NCI-H2081 (cell line): ENCODE measurements at places on chromosomes 4 and X.

GRCh38 chr4:2484993-2485392 is 16.1 kb downstream of the RNF4 start:
- DNase-seq, result no peak

DNA sequence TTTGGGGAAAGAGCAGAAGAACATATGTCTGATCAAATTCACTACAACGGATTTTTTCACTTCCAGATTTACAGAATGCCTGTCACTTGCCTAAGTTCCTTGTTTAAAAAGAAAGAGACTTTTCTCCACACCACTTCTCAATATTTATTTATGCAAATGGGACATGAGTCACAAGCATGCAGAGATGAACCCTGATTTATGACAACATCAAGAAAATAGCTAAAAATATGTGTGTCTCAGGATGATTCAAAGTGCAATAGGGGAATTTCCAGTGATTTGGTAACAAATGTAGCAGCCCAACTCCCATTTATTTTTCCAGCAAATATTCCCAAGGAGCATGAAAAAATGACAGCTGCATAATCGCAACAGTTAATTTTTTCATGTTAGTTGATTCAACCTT is 180.4 kb upstream of the FAT1 start:
- no peak for DNase-seq

GRCh38 chr4:123802082-123802645 is 405.6 kb downstream of the SPRY1 start:
- DNase-seq, result no peak

DNA sequence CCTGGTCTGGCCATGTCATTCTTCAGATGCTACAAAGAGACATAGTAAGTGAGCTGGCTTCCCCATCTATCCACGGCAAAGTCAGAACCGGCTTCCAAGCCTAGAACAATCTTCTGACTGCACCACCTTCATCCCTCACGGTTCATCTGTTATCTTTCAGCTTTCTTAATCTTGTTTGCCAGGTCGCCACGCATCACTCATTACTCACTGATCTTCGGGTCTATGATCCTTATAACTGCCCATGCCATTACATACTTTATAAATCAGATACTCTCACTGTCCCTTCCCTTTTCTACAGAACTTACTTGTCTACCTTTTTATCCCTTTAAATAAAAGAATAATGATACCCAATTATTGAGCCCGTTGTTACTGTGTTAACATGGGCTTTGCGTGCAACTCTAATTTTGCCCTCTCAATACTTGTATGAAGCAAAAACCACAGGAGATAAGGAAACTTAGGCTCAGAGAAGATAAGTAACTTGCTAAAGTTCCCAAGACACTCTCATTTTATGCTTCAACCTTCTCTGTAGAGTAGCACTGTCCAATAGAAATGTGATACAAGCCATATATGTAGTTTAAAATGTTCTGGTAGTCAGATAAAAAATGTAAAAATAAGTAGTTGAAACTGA is 171.7 kb downstream of the AMELX start:
- DNase-seq, result no peak

DNA sequence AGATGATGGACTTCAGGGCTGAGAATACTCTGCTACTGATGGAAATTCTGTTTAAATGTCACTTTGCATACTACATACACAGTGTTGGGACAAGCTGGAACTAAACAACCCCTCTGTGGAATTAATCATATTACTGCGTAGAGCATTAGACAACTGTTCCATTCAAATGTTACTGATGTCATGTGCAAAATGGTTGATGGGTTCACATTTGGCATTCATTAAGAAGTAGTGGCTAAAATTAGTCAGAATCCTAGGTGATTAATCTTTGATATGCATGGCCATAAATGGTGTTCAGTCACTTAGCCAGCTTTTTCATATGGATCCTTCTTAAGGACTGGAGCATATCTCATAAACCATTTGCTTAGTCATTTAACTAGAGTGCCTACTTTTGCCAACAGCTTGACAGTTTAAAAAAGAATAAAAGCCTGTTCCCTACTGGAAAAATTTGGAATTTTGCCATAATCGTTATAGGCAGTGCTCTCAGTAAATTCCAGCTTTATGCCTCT is 105.2 kb downstream of the RNF150 start:
- peak; percentile 49 for DNase-seq

DNA sequence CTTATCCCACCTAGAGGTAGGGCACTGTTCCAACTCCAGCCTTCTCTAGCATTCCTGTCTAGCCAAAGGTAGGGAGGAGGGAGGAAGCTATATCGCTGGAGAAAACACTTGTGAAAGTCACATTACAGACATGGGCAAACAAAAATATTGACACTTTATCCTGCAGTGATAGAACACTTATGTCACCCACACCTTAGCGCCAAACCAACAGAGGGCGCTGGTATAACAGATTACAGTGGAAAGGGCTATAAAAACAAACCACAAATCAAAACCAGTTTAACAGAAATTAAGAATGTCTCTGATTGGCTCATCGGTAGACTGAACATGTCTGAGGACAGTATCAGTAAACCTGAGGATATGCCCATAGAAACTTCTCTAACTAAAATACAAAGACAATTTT is 451.3 kb downstream of the TLL1 start:
- DNase-seq, result peak; percentile 50

DNA sequence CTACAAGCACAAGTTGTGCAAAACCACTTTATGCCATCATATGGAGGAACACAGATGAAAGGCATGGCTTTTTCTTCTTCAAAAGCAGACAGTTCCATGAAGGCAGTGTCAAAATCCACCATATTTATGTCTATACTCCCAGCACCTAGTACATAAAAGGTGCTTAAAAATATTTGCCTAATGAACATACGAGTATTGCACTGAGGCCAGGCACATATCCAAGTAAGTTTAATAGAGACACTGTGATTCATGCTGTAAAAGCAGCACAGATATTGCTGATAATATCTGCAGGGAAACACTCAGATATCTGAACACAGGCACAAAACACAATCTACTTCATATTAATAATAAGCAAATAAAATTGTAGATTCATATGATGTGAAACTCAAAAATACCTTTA is 48.1 kb upstream of the CXCL8 start:
- no peak for DNase-seq

DNA sequence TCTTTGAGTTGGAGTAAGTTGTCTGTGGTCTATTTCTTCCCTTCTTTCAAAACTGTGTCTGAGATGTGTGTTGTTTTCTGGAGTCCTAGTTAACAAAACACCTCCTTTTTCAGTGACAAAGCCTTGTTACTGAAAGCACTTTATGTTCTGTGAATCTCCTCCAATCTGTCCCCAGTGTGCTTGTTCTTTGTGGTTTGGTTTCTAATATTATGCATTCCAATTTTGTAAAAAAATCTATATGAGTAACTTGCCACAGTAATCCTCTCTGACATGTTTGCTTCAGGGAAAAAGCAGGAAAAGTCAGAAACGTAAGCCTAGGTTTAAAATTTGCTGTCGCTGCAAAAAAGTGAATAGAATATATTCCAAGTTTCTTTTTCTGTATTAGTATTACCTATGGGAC is 12.4 kb downstream of the PRRG1 start:
- no peak for DNase-seq

DNA sequence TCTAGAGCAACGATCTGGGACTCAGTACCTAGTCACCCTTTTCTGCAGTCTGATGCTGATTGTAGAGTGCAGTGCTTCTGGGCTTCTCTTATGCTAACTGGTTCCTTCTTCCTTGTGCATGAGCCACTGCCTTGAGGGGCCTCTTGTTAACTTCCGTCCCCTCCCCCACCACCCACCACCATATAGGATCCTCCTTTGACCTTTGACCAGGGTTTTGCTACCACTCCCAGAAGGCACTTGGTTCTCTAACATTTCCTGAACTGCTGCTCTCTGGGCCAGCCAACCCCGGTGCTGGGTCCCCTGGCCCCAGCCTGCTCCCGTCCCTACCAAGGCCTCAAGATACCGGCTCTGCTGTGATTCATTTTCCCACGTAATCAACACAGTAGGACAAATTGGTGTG is 104.6 kb upstream of the KLF3 start:
- DNase-seq, result no peak

DNA sequence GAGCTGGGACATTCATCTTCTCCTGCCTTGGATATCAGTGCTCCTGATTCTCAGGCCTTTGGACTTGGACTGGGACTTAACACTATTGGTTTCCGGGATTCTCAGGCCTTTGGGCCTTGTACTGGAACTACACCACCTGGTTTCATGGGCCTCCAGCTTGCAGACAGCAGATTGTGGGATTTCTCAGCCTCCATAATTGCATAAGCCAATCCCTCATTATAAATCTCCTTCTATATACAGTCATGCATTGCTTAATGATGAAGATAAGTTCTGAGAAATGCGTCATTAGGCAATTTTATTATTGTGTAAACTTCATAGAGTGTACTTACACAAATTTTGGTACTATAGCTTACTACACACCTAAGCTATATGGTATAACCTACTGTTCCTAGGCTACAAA is 8.9 kb upstream of the CCNG2 start:
- no peak for DNase-seq

- no peak for DNase-seq
Measured at GRCh38 chr4:113013751-113014150, 35.7 kb upstream of the ANK2 start.

- DNase-seq, result no peak
Measured at GRCh38 chr4:38268837-38269236, 308.6 kb downstream of the PTTG2 start.

- DNase-seq, result peak; percentile 83
Measured at GRCh38 chrX:133771086-133771646, 214.2 kb downstream of the GPC3 start.

DNA sequence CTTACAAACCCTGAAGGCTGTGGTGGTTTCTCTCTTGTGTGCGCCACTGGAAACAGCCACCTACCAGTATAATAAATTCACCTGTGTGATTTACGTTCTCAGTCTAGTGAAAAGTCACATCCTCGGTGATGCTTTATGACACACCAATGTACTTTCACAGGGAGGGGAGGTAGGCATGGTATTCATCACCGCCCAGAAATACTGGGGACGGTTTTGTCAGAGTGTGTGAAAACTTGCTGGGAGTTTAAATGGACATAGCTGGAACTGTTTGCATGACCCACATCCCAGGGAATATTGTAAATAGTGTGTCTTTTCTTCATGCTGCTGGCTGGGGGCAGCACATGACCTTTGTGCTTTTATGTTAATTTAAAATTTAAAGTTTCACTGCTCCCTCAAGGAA is 421.8 kb downstream of the MAPK10 start:
- DNase-seq, result no peak

GRCh38 chr4:3413675-3414420 is 27.9 kb upstream of the HGFAC start:
- DNase-seq, result no peak

GRCh38 chr4:169611991-169612870 is at the start of gene NEK1:
Gene NEK1 (minus strand): TSS chr4:169612583. CDS start chr4:169602630, 9,953 bp downstream.
- peak; percentile 83 for DNase-seq

DNA sequence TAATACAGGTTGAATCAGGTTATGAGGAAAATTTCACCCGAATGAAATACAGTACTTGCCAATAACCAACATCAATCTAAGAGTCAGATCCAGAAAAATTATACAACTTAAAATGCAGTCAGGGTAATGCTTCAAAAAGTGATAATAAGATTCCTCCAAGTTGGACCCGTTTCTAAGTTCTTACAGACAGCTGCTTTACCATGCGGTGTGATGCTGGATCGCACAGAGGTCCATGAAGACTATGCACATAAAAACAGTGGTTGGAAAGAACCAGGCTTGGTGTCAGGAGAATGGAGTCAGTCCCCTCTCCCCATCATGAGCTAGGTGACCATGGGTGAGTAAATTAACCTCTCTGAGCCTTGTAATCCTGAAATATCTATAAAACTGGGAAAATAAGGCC is 261.3 kb downstream of the QDPR start:
- DNase-seq, result no peak

DNA sequence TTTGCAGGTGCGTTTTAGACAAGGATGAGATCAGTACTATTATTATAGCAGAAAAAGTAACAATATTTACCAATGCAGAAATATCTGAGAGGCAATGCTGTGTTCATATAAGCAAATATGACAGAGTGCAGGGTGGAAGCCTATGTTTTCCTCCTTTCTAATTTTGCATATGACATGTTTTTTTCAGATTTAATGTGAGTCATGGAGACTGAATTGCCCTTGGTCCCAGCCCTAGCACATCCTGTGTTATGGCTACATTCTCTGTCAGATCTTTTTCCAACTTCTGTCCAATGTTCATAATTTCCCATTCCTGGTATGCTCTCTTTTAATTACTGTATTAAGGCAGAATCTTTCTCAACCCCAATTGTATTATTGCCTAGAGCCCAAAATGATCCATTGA is 165.6 kb downstream of the SLC7A11 start:
- DNase-seq, result no peak

- no peak for DNase-seq
Measured at GRCh38 chr4:151822331-151822730, 61.5 kb upstream of the GATB start.

GRCh38 chr4:99749445-99750391 is 66.9 kb upstream of the DAPP1 start:
- no peak for DNase-seq

- no peak for DNase-seq
Measured at GRCh38 chr4:182231496-182231895, 11.7 kb upstream of the TENM3 start.
